ENCODE measurements at places on chromosomes 3 and 15.

DNA sequence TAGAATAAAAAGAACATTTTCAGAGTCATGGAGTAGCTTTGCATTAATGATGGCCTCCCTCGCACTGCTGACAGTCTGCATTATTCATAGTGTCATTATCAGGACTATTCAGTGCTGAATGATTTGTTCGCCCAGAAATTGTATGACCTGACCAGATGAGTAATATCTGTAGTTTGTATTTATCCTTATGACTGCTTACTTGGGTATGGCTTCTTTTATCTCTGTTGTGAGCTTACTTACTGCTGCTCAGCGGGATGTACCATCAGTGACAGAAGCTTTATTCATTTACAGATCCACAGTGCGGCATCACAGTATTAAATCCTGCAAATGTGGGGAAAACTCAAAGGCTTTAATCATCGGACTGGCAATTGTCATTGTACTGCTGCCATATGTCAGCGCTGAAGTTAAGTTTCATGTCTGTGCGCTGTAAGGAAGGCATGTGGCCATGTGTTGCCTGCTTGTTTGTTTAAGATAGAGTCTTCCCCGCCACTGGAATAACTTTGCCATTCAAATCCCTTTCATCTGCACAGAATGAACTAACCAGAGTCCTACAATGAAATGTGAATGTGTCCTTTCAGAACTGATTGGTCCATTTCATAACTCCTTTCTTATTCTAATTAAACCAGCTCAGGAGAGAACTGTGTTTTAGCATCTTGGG lies 262.2 kb downstream of the CHL1 start:
- peak; percentile 6 for DNase-seq

DNA sequence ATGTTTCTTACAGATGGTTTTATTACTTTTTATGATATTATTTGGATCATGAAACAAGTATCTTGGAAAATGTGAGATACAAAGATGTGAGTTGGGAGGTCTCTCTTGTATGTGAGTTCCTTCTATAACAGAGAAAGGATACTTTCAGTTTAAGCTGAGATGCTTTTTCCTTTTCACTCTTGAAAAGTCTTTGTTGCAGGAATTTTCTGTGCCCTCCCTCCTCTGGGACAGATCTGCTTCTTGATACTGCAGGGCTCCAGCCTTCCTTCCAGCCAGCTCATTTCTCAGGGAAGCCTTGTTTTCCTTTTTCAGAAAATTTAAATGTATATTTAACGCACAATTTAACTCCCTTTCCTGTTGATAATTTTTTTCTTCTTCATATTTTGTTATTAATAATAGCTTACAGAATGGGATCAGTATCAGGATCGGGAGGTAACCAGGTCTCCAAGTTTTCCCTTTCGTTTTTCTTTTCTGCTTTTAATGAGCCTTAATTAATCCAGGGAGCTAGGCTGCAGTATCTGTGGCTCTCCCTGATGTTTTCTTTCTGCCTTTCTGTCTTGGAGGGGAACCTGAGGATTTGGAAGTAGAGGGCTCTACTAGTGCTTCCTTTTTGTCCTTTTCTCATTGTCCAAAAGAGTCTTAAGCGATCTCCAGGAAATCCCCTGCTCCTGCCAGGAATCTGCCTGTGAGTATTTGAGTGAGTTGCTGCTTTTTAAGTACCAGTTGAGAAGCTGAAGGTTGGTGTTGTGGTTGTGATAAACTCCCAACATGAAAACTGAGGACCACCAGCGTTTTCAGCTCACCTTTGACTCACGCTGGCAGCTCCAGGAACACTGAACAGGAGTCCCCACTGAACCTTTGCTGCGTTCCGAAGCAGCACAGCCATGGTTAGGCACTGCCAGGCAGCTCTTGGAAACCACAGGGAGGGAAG lies 105.7 kb downstream of the IGF1R start:
- DNase-seq, result no peak

DNA sequence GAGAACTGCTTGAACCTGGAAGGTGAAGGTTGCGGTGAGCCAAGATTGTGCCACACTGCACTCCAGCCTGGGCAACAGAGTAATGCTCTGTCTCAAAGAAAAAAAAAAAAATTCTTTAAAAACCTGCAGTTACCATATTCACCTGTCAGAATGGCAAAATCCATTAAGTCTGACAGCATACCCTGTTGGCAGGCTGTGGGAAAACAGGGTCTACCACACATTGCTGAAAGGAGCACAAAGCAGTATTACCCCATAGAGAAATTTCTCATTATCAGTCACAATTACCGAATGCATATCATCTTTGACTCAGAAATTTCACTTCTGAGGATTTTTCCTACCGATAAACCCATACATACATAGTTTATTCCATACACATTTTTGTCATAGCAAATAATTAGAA lies 264.1 kb upstream of the SLCO3A1 start:
- DNase-seq, result no peak

DNA sequence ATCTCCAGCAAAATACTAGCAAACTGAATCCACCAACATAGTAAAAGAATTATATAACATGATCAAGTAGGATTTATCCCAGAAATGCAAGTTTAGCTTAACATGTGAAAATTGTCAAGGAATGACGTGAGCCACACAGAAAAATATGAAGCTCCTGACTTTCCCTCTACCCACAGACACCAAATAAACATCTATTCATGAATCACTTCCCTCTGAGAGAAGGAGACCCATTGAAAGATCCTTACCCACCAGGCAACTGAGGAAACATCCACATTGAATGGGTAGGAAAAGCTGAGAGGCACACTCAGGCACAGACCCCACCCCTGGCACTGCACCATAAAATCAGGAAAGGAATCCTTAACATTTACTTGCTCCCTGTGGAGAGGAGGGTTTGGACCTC lies 102.2 kb upstream of the MANF start:
- no peak for DNase-seq

GRCh38 chr3:125144653-125145314 lies 67.8 kb downstream of the SLC12A8 start:
- DNase-seq, result no peak

DNA sequence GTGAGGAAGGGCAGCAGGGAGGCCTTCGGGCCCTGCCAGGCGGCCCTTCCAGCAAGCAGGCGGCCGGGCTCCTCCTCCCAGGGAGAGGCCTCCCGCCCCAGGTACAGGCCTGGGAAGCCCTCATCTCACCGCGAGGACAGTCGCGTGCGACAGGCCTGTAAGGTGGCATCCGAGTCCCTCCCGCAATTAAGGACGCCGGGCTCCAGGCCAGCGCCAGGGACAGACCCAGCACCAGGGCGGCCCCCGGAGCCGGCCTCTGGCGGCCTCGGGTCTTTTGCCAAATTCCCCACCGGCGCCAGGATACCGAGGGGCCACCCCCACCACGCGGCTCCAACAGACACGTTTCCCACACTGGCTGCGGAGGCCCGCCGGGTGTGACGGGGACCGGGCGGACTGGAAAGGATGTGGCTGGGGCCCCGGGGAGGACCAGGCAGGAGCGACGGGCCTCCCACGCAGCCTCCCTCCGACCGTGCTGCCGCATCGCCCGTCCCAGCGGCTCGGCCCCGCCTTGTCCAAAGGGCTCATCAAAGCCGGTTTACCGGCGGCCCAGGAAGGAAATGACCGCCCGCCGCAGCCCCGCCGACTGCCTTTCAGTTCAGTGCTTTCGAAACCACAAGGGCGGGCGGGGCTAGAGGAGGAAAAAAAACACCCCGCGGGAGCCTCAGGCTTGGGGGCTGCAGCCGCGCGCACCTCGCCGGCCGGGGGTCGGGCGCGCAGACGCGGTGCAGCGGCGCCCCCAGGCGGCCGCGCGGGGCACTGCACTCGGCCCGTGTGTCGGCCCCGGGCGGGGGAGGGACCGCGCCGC lies 11.3 kb downstream of the XXYLT1 start:
- peak; percentile 58 for DNase-seq

- no peak for DNase-seq
Observed at GRCh38 chr3:108022256-108023150, 68.3 kb downstream of the CD47 start.

DNA sequence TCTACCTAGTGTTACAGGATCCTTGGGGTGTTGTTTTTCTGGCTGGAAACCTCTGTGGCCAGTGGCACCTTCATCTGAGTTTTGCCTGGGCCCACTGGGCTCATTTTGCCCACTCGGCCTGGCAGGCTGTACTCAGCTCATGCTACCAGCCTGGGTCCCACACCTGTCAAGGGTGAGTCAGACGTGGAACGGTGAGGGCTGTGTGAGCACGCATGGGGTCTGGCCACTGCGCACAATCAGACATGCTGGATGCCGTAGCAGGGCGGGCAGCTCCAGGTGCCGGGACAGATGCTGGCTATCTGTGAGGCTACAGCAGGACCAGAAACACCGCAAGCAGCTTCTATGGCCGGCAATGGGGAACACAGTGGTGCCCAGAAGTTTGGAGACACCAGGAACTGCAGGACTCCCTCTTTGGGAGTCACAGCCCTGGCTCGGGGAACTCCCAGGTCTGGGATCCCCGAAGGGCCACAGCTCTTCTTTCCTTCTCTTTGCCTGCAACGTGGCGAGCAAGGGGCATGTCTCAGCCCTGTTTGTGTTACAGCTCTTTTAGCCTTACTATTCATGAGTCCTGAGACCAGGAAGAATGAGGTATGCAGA lies 35.9 kb upstream of the DNAJC13 start:
- no peak for DNase-seq

DNA sequence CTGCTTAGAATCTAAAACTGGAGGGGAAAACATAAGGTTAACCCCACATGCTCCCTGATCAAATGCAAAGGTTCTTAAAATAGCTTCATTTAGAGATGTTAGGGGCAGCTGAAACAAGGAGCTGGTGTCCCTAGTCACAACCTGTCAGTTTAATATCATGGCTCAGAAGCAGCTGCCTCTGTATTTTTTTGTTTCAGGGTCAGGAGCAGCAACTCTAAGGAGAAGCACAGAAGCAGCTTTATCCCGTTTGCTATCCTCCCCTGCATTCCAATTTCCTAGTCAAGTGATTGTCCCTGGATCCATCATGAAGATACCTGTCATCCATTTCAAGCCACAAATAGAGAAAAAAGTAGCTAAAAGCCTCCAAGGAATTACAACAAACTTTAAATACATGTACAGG lies 4.1 kb downstream of the FILIP1L start:
- DNase-seq, result no peak

GRCh38 chr15:82933576-82933975 lies 18.9 kb downstream of the HOMER2 start:
- no peak for DNase-seq

DNA sequence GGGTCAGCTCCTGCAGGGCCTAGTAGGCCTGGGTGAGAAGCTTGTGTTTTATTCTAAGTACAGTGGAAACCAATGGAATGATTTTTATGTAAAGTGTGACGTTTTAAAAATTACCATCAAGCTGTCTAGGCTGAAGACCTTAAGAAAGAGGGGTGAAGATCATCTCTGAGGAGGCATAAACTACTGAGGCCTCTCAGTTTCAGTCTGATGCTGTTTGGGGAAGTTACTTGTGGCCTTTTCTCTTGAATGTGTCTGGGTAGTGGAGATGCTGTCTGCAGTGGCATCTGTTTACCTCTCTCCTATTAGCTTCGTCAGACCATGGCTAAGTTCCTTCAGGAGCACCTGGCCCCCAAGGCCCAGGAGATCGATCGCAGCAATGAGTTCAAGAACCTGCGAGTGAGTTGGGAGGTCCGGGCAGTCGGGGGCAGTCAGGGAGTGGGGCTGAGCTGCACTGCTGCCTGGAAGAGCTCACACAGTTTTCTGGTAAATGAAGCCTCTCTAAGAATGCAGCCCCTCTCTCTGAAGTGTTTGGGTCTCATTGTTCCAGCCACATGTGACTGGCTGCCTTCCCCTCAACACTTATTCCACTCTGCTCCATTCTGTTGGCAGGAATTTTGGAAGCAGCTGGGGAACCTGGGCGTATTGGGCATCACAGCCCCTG lies 1.9 kb downstream of the IVD start:
- DNase-seq, result no peak

- no peak for DNase-seq
Observed at GRCh38 chr3:134824791-134825190, 29.7 kb downstream of the EPHB1 start.

- no peak for DNase-seq
Observed at GRCh38 chr15:56968821-56969220, 50.4 kb downstream of the TCF12 start.

GRCh38 chr15:74179101-74179841 lies 5.8 kb downstream of the ISLR start:
- no peak for DNase-seq

- DNase-seq, result no peak
Observed at GRCh38 chr3:182484682-182485081, 308.6 kb upstream of the ATP11B start.

DNA sequence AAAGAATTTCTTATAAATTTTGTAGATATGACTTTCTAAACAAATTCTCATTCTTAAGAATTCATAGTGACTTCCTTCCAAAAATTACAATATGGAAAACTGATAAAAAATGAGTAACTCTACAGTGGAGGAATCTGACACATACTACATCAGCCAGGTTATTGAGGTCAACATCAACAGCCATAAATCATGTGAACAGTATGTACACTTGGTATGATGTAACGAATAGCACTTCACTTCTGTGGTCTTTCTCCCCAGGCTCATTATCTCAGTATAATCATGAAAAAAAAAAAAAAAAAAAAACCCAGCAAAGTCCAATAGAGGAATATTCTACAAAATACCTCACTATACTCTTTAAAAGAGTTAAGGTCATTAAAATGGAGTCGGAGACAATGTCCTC lies 111.2 kb upstream of the SUCLG2 start:
- no peak for DNase-seq

DNA sequence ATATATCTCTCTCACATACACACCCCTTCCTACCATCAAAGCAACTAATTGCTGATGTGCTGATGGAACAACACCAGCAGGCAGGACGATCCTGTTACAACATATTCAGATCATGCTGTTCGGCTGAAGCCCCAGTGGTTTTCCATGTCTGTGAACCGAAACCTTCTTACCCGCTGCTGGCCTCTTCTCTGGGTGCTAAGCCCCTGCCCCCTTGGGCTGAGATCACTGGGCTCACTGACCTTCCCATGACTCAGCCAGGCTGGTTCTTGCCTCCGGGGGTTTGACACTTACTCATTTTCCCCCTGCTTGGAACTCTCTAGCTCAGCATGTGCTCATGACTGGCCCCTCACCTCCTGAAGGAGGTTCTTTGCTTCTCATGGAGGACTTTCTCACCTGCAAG lies 122.0 kb upstream of the RGMA start:
- DNase-seq, result no peak

- no peak for DNase-seq
Observed at GRCh38 chr3:197784019-197784585, 7.0 kb upstream of the LRCH3 start.

- no peak for DNase-seq
Observed at GRCh38 chr15:37877851-37878741, 56.3 kb upstream of the TMCO5A start.

DNA sequence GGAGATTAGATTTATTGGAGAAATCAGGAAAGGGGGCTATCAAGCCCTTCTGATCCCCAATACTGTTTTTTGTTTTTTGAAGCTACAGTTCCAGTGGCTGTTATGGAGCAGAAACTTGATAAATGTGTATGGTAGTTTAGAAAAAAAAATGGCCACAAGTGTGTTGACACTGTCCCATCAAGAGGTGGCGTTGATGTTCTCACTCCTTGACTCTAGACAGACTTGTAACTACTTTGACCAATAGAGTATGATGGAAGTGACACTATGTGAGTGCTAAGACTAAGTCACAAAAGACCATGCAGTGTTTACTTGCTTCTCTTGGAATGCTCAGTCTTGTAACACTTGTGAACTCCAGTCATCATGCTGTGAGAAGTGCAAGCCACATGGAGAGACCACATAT lies 356.7 kb downstream of the PDCD6IP start:
- DNase-seq, result no peak
